Kidney epithelial cell (primary cell): ENCODE measurements at places on chromosomes 5 and 9.

- no peak for DNase-seq
These were observed 51.1 kb downstream of the STARD4 start for GRCh38 chr5:111461255-111461671.

DNA sequence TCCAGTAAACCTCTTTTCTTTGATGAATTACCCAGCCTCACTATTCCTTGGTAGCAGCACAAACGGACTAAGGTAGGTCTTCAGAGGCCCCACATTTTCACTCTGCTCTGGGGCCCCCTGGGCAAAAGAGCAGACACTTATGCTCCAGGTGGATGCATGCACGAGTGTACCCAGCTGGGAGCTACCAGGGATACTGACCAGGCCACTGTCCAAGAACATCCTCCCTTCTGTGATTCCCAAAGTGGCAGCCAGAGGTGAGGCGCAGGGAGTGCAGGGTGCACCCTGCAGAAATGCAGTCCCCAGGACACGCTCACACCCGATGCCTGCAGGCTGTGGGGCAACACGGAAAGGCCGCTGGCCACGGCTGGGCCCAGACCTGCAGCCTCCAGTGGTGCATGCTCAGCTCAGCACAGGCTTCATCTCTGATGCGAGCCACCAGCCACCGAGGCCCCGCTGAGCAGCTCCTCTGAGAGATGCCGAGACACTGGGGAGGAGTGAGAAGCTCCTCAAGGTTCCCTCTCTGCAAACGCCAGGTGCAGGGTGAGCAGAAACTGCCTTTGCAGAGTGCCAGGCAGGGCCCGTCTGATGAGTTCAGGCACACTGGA is 48.1 kb upstream of the OLFM1 start:
- no peak for DNase-seq

GRCh38 chr5:33635582-33635981 is 194.8 kb downstream of the TARS1 start:
- no peak for DNase-seq

DNA sequence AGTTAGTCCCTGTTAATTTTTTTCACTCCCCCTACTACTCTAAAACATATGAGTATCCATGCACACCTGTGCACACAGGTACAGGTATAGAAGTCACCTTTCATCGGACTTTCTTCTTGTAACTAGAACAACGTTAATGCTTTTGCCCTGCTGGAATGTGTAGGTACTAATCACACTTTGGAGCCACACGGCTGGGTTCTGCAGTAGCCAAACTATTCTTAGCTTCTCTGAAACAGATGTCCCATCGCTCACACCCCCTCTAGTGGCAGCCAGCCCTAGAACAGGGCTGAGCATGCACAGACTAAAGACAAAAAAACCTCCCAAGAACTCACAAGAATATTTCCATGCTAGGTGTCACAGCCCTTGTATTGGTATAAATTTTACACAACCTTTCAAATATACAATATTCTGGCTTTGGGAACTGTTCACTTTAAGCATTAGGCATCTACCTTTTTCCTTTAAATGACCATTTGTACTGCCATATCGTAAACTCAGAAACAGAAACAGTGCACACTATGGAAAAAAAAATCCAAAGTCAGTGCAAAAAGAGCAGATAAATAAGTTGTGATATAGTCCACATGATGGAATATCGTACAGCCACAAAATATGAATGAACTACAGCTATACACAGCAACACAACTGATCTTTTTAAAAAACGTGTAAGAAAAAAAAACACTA is 64.0 kb downstream of the RETREG1 start:
- DNase-seq: no peak

DNA sequence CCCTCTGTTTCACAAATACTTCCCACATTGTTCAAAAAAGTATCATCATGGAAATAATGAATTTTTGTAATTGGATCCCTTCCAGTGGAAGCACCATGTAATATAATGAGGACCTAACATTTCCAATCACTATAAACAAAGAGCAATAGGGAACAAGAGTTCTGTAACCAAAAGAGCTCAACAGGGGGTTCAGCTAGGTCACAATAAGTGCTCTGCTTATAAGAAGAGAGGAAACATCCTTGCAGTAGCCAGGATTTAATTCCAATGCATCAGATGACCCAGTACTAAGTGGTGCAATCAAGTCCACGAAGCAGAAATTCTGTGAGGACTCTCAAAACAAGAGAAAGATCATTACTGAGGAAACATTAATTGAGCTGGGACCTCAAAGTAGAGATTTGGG is 5.9 kb downstream of the SERINC5 start:
- DNase-seq: no peak

DNA sequence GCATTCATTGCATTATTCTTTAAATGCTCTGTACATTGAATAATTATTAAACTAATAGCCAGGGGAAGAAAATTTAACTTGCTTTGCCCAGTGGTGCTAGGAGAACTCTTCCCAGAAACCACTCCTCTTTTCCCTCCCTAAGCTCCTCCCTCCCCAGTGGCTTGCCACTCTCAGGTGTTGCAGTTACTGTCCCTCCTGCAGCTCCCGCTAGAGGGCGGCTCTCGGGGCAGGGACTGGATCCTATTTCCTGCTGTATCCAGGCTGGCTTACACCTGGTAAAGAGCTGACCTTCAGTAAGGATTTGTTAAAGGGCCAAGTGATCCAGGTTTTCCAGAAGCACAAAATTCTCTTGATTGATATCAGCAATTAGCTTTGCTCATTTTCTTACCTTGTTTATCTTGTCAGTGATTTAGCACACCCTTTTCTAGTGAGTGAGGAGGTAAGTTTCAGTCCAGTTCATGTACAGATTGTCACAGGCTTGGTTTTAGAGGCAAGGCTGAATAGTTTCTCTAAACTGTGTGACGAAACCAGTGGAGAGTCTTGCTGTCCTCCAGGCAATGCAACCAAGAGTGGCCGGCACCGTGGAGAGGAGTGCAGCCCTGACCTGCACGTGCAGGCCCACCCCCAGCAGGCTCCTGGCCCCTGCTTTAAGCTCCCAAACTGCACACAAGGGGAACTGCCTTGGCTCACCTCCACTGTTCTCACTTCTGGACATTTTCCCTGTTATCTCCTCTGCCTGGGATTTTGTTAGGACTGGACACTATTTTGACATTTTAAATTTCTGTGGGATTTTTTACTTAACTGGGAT is 423.8 kb downstream of the SPOCK1 start:
- no peak for DNase-seq

- no peak for DNase-seq
These were observed 29.9 kb downstream of the RFX3 start for GRCh38 chr9:3495855-3496254.

GRCh38 chr9:88998911-88999310 is 7.6 kb downstream of the S1PR3 start:
- no peak for DNase-seq

GRCh38 chr5:134226441-134227192 is 744 bp upstream of the PPP2CA start:
- DNase-seq: no peak

DNA sequence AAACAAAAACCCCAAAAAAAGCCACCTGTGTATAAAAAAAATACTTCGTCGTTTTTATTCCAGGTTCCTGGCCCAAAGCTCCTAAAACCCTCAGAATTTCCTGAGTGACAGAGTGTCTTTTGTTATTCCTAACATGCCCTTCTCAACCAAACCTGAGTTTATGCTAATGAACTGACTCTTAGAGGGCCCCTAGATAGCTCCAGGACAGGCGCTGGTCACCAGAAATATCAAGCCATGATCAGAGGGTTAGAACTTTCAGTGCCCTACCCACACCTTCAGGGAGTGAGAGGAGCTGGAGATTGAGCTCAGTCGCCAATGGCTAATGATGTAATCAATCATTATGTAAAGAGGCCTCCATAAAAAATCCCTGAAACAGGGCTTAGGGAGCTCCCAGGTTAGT is 15.7 kb downstream of the AUH start:
- DNase-seq: no peak

DNA sequence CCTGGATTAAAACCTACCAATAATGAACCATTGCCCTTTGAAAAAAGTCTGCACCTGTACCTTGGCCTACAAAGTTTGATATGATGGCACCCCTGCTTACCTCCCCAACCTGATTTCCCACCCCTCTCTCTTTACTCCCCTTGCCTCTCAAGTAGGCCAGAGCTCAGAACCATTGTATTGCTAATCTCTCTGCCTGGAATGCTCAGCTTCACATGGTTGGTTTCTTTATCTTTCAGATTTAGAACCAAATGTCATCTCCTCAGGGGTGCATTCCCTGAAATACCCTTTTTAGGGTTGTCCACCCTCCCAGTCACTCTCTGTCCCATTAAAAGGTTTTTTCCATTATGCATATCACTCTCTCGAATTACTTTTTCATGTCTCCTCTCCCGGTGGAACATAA is 116.6 kb upstream of the VCAN start:
- no peak for DNase-seq

GRCh38 chr9:124890179-124890578 is 28.2 kb downstream of the ARPC5L start:
- DNase-seq: no peak

- DNase-seq: no peak
These were observed 18.9 kb upstream of the NTNG2 start for GRCh38 chr9:132142924-132143323.

GRCh38 chr9:137913771-137914767 is 36.5 kb downstream of the CACNA1B start:
- DNase-seq: no peak

DNA sequence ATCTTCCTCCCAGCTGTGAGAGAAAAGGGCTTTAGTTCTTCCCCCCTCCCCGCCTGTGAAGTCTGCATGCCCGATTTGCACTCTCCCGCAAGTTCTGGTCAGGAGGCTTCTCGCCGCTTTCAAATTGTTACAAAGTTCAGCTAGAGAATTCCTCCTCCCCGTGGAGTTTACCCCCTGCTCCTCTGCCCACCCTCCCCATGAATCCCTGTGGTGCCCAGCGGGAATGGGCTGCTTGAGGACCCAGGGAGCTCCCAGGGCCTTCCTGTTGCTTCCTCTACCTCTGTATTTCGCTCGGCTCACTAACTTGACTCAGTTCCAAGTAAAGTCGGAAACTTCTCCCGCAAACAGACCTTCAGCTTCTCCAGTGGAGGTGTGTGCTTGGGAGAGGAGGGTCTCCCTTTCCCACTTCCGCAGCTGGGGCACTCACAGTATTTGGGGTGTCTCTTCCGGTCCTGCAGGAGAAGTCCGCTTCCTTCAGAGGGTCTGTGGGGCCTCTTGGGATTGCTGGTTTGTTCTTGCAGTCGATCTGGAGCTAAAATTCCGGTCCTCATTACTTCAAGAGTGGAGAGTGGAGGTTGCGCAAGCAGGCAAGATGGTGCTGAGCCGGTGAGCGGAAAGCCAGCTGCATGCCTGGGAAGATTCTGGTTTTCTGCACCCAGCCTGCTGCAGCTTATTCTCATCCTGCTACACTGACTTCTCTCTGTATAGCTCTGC is 97.8 kb downstream of the ADAMTS12 start:
- no peak for DNase-seq

GRCh38 chr5:109857405-109858031 is 167.8 kb downstream of the MAN2A1 start:
- DNase-seq: no peak

DNA sequence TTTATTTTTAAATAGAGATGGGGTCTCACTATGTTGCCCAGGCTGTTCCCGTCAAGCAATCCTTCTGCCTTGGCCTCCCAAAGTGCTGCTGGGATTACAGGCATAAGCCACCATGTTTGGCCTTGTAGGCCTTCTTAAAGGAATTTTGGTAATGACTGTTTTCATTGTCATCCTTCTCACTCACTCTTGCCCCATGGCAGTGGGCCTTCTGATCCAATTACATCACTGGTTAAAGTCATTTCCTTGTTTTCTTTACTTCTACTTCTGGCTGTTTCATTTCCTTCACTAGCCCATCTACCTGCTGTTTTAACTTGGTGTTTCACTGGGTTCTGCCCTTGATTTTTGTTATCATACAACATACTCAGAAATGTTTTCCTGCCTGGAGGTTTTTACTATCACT is 20.1 kb upstream of the NIM1K start:
- no peak for DNase-seq

- no peak for DNase-seq
These were observed 228.3 kb upstream of the BRINP1 start for GRCh38 chr9:119597499-119597898.

DNA sequence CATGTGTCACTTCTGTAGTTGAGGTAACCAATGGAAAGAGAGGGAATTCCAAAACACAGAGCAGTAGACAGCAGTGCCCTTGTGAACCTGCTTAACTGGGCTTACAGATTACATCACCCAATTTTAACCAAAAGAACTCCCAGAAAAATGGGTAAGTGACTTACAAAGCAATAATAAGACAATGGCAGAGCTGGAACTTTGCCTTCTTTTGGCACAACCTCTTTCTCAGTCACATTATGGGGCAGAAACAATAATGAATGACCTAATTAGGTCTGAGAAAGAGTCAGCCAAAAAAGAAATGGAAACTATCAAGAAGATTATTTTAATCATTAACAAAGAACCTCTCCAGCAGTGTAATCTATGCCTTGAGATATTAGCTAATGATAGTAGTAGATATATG is 146.5 kb downstream of the SPATA31D1 start:
- DNase-seq: no peak

GRCh38 chr5:26669523-26669922 is 368.9 kb downstream of the CDH9 start:
- no peak for DNase-seq

DNA sequence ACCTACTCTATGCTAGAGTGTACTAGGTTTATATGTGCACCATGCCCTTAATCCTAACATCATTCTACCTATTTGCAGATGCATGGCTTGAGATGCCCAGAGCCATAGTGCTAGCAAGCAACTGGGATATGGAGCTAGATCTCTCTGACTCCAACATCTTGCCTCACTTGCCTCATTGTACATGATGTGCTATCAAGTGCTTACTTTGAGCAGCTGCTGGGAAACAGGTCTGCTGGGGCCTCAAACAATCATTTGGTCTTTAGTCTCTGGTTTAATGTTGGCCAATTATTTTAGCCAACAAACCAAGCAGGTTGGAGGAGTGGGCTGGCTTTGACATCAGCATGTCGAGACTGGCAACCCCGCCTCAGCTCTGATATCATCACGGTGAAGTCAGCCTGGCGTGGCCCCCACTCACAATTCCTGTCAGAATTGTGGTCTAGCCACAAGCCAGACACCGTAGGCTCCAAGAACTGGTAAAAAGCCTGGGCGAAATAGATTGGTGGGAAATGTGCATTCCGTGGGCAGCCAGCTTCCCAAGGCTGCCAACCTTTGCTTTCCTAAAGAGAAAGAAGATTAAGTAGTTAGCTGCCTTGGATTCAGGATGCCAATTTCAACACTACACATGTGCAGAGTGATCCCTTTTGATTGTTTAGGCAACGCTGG is 21.1 kb upstream of the GAS1 start:
- DNase-seq: no peak

- DNase-seq: no peak
These were observed 163.4 kb upstream of the FBXL17 start for GRCh38 chr5:108545301-108545700.

- no peak for DNase-seq
These were observed 2.9 kb downstream of the ZFAND5 start for GRCh38 chr9:72362118-72362531.

DNA sequence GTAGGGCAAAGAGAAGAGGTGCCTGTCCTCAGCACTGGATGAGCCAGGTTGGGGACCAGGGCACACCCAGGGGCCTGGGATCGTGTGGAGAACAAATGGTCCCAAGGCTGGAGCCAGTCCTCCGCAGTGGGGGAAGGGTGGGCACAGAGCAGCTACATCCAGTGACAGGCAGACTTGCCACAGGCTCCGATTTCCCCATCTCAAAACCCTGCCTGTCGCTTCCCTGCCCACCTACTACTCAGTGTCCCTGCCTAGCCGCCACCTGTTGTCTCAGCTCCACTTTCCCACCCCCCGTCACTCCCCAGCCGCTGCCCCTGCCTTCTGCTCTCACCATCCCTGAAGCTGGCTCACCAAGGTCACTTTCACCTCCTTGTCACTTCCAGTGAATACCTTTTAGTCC is 13.9 kb upstream of the ENHO start:
- no peak for DNase-seq

- no peak for DNase-seq
These were observed 85.9 kb downstream of the GOLPH3 start for GRCh38 chr5:32088214-32088613.
